Femur (tissue), 1 donor: ENCODE measurements at places on chromosomes 2 and 18.

DNA sequence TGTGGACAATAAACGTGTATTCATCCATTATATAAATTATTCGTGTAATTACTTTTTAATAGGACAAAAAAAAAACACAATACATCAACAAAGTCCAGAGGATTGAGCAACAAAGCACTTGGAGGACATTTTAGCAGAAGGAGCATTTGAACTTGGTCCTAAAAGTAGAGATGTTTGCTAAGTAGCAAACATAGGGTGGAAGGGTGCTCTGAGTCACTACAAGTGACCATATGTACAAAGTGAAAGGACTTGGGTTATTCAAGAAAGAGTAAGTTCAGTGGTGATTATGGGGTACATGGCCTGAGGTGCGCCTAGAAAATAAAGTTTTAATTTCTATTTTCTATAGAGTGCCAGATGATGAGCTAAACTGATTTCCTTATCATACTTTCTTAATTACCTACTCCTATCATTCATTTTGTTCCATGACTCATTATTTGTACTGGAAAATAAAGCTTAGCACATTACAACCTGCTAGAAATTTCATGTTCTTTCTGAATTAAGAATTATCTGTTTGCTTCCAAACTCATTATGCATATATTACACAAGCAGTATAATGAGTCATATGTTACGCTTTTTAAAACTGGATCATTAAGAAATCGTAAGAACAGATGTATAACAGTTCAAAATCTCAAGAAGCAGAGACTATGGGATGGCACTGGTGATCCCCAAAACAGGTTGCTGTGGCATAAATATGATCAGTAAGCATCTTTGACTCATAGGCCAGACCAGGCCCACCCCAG, 13.1 kb upstream of the PPP1R1C start:
- no peak for DNase-seq

DNA sequence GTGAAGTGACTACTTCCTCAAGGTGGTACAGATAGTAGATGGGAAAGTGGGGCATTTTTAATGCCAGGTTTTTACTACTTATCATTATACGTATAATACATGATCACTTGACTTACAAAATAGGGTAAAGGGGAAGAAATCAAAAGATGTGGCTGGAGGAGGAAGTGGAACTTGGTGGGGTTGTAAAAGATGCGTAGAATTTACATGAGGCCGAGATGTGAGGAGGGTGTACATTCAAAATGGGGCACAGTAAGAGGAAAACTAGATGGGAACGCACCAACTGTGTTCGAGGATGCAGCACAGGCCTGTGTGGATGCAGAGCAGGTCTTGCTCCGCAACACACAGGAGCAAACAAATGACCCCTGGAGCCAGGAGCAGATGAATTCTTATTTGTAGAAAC, 403.3 kb downstream of the TXNL1 start:
- DNase-seq = no peak

DNA sequence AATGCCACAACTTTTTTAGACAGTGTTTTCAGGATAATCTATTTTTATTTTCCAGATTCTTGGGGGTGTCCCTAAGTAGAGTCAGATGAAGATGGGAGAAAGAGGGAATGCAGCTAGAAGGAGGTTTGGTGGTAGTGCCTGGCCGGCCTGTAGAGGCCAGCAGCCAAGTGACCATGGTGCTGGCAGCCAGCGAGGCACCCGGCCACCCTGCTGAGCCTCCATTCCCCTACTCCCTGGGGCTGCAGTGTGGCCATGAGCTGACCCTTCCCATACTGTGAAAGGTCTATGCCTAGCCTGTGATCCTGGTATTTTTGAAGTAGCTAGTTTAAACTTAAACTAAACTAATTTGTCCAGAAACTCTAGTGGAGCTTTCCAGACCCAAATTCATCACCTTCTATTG, 268.6 kb downstream of the CYRIA start:
- no peak for DNase-seq

DNA sequence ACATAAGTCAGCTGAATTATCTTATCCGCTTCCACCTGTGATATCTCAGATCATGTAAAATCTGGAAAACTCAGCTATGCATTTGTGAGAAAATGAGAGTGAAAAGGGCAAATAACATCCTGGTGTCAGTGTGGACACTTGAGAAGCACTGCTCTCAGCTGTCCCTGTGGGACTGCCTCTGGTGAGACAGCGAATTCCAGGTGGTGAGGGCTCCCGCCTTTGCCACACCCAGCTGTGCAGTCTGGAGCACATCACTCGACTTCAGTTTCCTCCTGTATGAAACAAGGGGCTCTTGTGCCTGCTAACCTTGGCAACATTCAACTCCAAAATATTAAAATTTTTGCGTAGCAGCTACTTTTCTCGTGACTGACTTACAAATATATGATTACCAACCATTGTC, 194.9 kb upstream of the BOD1L2 start:
- no peak for DNase-seq

GRCh38 chr2:119488245-119489214, 35.8 kb downstream of the SCTR start:
- no peak for DNase-seq

DNA sequence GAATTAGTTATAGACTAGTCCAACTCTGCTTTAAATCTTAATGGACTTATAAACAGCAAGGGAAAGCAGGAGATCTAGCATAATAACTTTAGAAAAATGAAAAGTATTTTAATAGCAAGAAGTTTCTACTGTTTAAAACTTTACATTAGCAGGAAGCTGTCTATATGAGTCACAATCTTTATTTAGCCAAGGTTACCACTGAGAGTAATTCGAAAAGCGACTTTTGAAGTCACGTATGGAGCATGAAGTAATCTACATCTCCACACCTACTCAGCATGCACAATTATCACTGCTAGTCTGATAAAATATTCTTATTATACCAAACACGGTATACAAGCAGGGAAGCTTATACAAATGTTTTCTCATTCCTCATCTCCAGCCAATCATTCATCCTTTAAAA, 515.4 kb upstream of the SOX11 start:
- DNase-seq = no peak

DNA sequence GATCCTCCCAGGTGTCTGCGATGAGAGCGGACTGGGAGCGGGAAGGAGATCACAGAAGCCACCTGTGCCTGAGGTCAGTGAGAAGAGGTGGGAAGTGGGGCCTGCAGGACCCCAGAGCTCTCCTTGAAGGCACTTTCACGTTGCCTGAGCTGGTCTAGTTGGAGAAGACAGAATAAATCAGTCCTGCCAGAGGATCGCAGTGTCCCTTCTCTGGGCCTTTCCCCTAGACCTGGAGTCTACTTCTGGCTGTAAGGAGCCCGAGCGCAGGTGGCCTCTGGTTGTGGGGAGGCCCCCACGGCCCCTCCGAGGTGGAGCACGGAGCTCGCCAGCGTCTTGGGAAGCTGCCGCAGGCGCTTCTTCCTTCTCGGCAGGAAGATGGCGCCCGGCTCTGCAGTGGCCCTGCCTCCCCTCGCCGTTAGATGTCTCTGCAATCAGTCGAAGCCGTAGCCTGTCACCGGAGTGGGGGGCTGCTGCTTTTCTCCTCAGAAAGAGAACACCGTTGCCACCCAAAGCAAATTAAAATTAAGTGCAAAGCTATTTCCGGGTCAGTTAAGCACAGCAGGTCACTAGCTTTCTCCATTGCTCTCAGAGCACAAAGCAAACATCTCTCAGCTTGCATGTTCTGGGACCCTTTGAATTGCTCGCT, 212.0 kb upstream of the MYT1L start:
- DNase-seq = peak; percentile 28

DNA sequence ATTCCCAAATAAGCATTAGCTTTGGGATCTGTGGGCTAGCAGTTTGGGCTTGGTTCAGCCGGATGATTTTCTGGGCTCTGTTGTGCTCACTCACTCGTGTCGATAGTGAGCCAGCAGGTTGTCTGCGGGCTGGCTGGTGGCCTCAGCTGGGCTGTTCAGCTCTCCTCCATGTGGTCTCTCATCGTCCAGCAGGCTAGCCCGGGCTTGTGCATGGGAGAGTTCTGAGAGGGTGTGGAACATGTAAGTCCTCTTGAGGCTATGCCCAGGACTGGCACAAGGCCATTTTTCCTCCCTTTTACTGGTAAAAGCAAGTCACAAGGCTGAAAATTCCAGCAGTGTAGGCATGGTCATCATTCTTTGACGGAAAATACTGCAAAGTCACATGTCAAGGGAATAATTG, 38.5 kb downstream of the NTSR2 start:
- no peak for DNase-seq

GRCh38 chr2:163028807-163029206, 190.2 kb upstream of the KCNH7 start:
- no peak for DNase-seq
